ENCODE measurements at places on chromosomes 7 and 10.

DNA sequence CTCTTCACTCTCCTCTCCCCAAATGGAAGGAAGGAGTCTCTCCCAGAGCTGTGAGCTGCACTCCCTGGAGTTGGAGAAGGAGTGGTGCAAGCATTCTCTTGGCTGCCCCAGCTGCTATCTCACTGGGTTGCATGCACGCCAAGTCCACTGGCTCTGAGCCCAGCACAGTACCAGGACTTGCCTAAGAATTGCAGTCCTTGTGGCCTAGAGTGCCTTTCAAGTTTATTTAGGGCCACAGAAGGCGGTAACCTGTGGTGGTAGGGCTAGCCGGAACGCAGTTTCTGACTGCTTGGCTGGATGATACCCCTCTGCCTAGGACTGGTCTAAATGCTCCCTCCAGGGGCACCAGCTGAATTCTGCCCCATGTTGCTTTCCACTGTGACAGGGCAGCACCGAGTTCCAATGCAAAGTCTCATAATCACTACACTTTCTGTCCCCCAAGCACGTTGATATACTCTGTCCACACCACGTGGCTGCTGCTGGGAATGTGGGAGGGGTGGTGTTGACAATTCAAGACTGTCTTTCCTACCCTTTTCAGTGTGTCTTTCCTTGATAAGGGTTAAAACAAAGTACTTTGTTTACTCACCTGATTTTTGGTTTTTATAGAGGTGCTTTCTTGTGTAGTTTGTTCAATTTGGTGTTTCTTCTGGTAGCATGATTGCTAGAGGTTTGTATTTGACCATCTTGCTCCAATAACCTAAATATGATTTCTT, 57.0 kb downstream of the PHTF2 start:
- no peak for DNase-seq

DNA sequence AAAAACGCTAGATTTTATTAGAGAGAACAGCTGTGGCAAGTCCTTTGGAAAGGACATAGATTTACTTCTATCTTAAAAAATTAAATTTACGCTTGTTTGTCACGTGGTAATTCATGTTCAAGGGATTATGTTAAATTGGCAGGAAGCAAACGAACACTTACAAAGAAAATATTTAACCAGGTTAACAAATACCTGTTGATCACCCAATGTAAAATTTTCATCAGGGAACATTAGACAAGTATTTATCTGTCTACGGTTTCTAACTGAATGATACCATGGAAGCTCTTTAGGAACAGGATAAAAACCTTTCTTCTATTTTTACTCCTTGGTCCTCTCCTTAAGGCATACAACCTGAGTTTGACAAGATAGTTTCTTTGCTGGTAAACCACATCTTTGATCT, 122.2 kb downstream of the NOC3L start:
- no peak for DNase-seq

DNA sequence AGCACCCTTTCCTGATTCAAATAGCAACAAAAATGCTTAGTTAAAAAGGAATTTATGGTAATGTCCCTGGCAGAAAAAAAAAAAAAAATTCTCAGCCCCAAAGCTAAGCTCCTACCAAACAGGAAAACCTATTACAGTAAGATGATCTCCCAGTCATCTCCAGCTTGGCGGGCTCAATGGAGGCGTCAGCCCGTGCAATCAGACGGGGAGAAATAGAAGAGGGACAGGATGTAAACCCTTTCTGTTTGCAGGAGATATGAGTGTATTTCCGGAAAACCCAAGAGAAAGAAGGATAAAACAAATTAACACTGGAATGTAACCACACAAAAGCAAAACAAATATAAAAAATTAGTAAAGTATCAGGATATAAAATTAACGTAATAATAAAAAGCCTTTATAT, 242.8 kb downstream of the TCERG1L start:
- DNase-seq, result no peak

GRCh38 chr7:25614415-25614814, 386.1 kb upstream of the NPVF start:
- no peak for DNase-seq

DNA sequence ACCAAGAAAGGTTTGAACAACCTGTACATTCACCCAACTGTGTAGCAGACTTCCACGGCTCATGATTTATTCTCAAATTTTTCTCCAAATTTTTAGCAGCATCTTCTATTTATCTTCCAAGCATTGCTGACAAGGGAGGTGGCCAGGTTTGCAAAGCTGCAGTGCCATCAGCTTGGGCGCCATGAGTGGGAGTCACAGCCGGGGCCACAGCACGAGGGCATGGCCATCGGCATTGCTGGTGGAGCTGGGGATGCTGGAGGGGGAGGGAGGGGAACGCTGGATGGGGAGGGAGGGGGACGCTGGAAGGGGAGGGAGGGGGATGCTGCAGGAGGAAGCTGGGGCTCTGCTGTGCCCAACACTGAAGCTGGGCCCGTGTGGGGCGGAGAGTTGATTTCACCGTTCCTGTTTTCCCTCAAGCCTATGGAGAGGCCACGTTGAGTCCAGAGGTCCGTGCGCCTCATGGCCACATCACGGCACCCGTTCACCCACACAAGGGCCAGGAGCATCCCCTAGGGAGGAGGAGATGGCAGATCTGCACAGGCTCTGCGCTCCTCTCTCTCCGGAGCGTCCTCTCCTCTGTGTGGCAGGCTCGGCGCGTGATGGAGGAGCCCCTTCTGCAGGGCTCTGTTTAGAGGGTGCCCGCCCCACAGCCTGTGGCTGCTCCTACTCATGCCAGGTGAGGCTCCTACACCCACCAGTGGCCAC, 520.2 kb downstream of the DNAJB6 start:
- DNase-seq, result no peak

- DNase-seq, result no peak
Observed at GRCh38 chr10:88370713-88371112, 212.4 kb downstream of the RNLS start.

DNA sequence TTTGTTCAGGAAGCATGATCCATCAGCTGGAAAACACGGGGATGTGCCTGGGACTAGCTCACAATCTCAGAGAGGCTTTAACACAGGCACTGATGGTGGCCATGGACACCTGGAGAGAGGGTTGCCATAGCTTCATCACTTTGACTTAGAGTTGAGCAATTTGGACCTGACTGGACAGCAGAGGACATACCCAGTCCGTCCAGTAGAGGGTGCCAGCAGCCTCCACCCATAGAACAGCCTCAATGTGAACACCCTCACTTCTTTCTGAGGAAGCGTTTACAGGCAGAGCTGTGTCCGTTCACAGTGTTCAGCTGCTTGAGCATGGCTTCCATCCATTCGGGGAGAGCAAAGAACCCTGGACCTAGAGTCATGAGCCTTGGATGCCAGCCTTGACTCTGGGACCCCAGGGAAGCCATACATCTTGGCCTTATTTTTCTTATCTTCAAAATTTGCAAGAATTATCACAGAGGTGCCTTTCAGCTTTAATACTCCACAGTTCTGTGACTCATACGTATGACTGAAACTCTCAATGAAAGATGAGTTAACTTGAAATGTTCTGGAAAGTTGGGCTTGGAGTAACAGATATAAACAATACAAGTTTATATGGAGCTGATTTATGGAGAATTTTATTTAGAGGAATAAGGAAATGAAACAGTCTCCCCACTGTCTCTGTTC, 302.9 kb upstream of the PODXL start:
- DNase-seq, result peak; percentile 72

DNA sequence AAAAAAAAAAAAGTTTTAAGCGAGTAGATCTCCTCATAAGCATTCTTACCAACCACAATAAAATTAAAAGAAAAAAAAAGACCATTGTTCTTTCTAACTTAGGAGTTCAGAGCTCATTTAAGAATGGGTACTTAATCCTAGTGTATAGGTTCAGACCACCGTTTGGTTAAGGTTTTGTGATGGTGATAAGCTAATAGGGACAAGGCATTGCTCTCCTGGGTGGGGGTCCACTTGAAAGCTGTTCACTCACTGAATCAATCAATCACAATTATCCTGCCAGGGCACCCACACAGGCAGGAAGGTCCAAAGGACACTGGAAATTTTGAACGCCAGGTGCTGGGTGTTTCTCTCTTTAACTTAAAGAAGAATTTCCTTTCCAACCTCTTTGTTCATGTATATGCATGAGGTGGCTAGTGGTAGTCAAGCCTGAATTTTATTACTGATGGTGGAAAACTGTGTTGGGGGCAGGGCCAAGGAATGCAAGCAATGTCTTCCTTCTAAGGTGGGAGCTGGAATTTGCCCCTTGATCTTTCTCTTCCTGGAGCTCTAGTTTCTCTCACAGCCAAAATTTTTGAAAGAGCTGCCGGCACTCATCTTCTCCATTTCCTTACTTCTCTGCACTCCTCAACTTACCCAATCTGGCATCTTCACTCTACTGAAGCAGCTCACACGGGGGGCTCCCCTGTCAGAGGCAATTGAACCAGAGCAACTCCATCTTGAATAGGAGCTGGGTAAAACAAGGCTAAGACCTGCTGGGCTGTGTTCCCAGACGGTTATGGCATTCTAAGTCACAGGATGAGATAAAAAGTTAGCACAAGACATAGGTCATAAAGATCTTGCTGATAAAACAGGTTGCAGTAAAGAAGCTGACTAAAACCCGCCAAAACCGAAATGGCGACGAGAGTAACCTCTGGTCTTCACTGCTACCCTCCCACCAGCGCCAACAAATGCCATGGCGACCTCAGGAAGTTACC, 7.5 kb upstream of the FAM131B start:
- no peak for DNase-seq

DNA sequence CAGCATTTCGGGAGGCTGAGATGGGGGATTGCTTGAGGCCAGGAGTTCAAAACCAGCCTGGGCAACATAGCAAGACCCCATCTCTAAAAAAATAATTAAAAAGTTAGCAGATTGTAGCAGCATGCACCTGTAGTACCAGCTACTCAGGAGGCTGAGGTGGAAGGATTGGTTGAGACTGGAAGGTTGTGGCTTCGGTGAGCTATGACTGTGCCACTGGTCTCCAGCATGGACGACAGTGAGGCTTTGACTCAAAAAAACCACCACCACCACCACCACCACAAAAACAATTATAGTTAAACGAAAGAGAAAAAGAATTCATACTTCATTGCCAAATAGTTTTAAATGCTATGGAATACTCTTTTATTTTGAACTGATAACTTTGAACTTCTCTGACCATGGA, 63.4 kb downstream of the VTI1A start:
- no peak for DNase-seq

GRCh38 chr10:79933961-79934360, 14.9 kb downstream of the SFTPD start:
- DNase-seq, result no peak

DNA sequence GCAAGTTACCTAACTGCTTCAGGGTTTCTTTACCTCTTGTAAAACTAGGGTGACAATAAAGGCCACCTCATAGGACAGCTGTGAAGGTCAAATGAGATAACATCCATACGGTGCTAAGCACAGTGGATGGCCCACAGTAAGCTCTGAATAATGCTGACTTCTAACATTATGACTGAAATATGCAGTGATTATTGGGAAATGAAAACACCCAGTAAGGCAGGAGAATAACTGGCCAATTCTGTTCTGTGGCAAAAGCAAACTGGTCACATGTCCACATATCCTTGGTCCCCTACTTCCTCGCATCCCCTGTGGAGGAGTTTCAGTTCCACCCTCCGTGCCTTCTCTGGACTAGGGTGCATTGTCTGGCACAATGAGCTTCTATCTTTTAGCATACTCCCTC, 1.4 kb downstream of the CUBN start:
- DNase-seq, result no peak

DNA sequence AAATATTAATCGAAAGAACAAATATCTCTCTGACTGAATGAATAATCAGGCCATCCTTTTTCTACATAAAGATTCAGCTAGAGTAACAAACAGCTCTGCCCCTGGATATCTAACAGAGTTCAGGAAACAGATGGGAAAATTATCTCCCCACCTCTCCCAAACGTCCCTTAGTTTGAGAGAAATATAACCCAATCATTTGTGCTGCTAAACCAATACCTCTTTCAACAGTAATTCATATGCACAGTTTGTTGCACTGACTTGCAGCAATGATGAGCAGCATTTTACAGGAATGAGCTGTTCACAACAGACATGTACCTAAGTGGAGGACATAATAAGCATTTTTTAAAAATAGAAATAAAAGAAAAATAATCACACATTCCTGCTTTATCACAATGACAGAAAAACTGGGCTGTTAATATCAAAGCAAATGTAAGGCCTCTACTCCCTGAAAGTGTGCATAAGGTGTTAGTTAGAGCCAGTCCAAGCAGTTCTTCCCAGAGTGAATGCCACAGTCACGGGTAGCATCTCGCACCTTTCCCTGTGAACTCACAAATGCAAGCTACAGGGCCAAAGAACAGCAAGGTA, 2.3 kb downstream of the CREB3L2 start:
- DNase-seq, result no peak

DNA sequence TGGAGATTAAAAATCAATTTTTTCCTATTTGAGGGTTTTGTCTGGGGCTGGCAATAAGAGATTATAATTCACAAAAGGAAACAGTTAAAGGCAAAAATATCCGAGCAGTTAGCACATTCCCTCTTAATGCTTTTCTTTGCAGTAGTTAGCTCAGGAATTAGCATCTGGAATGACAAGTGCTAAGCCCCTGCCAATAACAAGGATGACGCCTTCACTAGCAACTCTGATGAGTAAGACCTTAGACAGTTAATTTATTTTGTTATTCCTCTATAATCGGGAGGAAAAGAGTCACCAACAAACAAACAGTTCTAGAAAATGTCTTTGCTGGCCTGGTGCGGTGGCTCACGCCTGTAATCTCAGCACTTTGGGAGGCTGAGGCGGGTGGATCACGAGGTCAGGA, 151.3 kb downstream of the TRIL start:
- peak; percentile 75 for DNase-seq

GRCh38 chr10:70109064-70109729, 23.4 kb downstream of the AIFM2 start:
- no peak for DNase-seq

DNA sequence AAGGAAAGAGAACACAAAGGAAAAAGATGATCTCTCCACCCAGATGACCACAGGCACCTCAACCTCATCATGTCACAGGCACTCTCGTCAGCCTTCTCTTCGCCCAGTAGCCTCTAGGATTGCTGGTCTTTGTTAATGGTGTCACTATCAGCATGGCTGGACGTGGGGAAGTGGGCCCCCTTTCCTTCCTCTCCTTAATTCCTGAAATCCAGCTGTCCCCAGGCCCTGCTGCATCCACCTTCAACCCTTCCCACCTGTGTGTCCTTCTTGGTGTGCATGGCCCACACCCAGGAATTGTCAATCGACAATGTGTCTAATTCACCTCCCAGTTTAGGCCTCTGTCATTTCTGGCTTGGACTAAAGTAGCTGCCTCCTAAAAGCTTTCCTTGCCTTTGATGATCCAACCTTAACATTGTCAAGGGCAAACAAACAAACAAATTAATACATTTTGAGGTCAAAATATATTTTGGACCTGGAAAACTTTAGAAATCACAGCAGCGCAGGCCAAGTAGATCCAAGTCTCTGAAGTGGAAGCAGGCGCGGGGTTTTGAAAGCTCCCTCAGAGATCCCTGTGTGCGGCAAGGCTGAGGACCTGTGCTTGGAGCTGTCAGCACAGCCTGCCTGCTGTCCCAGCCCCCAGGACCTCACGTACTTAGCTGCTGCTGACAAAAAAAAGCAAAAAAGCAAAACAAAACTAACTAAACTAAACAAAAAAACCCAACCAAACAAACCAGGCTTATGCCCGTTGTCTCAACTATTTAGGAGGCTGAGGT, 193.3 kb upstream of the LYZL2 start:
- no peak for DNase-seq

- DNase-seq, result no peak
Observed at GRCh38 chr7:376306-377079, 86.5 kb downstream of the FOXL3 start.
